Kidney (tissue), 22 donors: ENCODE measurements at places on chromosomes 6 and 20. TPM values are rescaled to one million over a fixed set of nuclear protein-coding genes. Genes with fewer than 3 reads are reported as not detected.

DNA sequence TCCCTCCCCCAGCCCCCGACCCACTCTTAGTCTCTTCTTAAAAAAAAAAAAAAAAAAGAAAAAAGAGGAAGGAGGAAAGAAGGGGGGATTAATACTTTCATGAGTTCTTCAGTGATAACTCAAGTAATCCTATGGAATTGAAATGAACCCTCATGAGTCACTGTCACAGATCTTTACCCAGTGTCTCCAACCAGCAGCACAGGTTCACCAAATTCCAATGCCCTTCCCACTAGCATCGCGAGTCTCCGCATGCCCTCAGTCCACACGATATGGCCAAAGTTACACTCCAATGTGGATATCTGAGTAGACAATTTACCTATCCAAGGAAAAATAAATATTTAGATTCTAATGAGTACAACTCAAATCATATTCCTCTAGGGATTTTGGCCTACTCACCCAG lies 74.5 kb downstream of the MDN1 start:
- DNase-seq, result no peak
- no peak overlapping the region for H3K4me3 ChIP-seq
- no peaks in the 10 kb centered on the region for H3K4me1 ChIP-seq
- no peaks in the 10 kb centered on the region for H3K27me3 ChIP-seq

GRCh38 chr6:3310051-3310448 lies 51.3 kb downstream of the PSMG4 start:
- no peak for DNase-seq
- H3K27me3 ChIP-seq, result no peaks in the 10 kb centered on the region
- H3K4me1 ChIP-seq, result no peaks in the 10 kb centered on the region
- no peaks in the 10 kb centered on the region for H3K36me3 ChIP-seq
- H3K4me3 ChIP-seq, result no peak overlapping the region
- no peak overlapping the region for H3K27ac ChIP-seq

DNA sequence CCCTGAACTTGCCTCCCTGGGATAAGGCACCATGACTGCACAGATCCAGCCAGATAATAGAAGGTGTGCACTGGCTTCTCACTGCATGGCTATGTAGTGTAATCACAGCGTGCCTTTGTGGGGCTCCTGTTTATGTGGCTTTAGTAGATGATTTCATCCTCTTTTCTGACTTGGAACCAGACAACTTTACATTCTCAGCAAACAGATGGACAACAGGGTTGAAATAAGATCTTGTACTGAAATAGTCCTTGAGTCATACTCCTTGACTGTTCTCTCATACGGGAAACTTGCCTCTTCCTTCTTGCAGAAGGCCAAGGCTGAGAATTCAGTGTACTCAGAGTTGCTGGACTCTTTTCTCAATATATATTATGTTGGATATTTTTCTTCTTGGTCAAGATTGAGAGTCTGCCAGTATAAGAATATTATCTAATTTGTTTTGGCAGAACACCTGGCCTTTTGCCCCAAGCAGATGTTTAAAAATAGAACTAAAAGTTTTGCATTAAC lies 25.0 kb upstream of the RNF144B start:
- no peak overlapping the region for H3K4me3 ChIP-seq
- no peaks in the 10 kb centered on the region for H3K27me3 ChIP-seq
- H3K36me3 ChIP-seq, result no peaks in the 10 kb centered on the region
- no peak for DNase-seq

DNA sequence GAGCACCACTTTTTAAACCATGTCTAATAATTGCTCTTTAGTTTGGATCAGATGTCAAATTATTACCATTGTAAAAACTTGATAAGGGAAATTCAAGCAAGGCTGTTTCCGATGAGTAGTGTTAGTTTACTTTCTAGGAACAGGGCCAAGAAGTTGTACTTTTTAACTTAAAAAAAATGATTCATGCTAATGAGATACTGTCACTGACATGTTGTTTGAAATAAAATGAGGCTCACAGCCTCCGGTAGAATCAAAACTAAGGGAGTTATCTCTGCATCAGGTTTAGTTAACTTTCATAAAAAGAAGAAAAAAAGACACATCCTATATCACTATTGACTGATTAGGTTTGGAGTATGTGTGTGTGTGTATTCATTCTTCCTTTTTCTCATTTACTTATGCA lies 55.2 kb upstream of the SUPT3H start:
- H3K27me3 ChIP-seq, result no peaks in the 10 kb centered on the region
- no peaks in the 10 kb centered on the region for H3K4me1 ChIP-seq
- H3K27ac ChIP-seq, result no peak overlapping the region
- no peak overlapping the region for H3K4me3 ChIP-seq

DNA sequence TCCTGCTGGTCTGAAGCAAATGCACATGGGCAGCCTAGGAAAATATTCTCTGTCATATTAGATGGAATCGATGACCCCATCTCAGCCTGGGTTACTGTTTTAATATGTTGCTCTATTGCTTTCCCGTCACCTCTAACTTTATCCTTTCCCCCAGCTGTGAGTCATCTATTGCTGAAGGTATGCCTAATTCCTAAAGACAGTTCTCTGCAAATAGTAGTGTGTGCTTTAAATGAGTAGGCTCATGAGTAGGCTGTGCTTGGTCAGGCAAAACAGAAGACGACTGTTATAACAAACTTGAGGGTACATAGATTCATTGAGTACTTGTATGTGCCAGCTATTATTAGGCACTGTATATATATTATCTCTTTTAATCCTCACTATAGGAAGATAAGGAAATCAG lies 47.2 kb downstream of the CTNNBL1 start:
- no peaks in the 10 kb centered on the region for H3K4me1 ChIP-seq
- no peaks in the 10 kb centered on the region for H3K27me3 ChIP-seq
- peaks cover 9% of the 10 kb centered on the region for H3K36me3 ChIP-seq
- H3K27ac ChIP-seq, result no peak overlapping the region
- no peak for DNase-seq

DNA sequence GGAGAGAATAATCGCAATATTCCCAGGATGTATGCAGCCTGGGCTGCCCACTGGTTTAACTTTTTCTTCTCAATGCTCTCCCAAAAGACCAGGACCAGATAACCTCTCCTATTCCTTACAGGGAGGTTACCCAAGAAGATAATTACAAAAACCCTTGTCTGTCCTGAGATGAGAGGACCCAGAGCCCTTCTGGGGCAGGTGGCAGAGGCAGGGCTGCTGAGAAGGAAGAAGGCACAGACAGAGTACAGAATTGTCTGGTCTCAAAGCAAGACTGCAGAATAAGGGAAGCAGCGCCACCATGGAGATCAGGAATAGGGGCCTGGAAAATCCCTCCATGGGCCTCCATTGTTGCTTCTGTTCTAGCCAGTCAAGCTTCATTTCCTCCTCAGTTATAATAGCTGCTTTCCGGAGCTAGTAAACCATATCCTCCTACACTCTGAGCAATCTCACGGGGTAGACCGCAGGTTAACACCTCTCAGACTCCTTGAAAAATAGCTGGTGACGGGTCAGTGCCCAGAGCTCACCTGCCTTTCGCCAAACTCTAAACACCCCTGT lies 463 bp upstream of the HLA-DMB start:
- peak overlapping the region; percentile 82 for H3K27ac ChIP-seq
- H3K4me3 ChIP-seq, result peak overlapping the region; percentile 74
- H3K36me3 ChIP-seq, result no peaks in the 10 kb centered on the region
- no peaks in the 10 kb centered on the region for H3K27me3 ChIP-seq
- DNase-seq, result peak; percentile 73

DNA sequence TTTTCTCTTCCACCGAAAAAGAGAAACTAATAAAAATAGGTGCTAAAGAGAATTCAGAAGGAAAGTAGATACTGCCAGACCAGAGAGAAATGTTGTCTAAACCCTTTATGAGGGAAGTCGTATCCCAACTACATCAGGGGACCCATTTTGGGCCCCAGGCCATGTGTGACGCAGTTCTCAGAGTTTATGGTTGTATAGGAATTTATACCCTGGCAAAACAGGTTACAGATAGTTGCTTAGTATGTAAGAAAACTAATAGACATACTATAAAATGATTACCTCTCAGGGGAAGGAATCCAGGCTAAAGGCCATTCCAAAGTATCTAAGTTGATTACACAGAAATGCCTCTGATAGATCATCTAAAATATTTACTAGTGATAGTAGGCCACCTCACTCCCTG lies 28.6 kb upstream of the SLC52A3 start:
- no peak overlapping the region for H3K4me3 ChIP-seq
- H3K36me3 ChIP-seq, result no peaks in the 10 kb centered on the region
- H3K27me3 ChIP-seq, result no peaks in the 10 kb centered on the region
- no peak for DNase-seq
- H3K27ac ChIP-seq, result no peak overlapping the region

- H3K27me3 ChIP-seq, result no peaks in the 10 kb centered on the region
- no peaks in the 10 kb centered on the region for H3K36me3 ChIP-seq
- H3K27ac ChIP-seq, result no peak overlapping the region
- no peaks in the 10 kb centered on the region for H3K4me1 ChIP-seq
Observed at GRCh38 chr6:51302431-51302830, 483.8 kb downstream of the TFAP2B start.

DNA sequence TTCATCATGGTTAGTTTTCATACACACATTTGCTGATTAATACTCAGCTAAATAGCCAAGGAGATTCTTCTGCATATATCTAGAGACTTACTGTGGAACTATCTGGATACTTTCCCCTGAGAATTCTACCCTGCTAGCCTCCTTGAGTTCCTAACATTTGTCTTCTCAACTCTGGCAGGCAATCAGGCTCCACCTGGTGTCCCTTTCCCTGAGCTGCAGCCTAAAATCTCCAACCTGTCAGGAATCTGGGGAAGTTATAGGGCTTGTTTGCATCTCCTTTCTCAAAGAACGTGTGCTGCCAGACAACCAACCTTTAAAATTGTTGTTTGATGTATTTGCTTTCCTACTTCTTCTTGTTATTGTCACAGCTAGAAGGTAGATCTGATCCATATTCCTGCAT lies 73.4 kb downstream of the FUT9 start:
- DNase-seq, result peak; percentile 19
- no peak overlapping the region for H3K4me3 ChIP-seq
- H3K27me3 ChIP-seq, result no peaks in the 10 kb centered on the region
- H3K4me1 ChIP-seq, result no peaks in the 10 kb centered on the region
- no peak overlapping the region for H3K27ac ChIP-seq

GRCh38 chr6:16313732-16314131 lies 75.3 kb downstream of the GMPR start:
- DNase-seq, result no peak
- no peaks in the 10 kb centered on the region for H3K4me1 ChIP-seq
- H3K36me3 ChIP-seq, result no peaks in the 10 kb centered on the region
- no peak overlapping the region for H3K4me3 ChIP-seq
- no peaks in the 10 kb centered on the region for H3K27me3 ChIP-seq

- no peak overlapping the region for H3K27ac ChIP-seq
- H3K27me3 ChIP-seq, result no peaks in the 10 kb centered on the region
- no peak for DNase-seq
- no peak overlapping the region for H3K4me3 ChIP-seq
- H3K4me1 ChIP-seq, result peaks cover 2% of the 10 kb centered on the region
Observed at GRCh38 chr20:62727584-62728027, 19.0 kb downstream of the NTSR1 start.

DNA sequence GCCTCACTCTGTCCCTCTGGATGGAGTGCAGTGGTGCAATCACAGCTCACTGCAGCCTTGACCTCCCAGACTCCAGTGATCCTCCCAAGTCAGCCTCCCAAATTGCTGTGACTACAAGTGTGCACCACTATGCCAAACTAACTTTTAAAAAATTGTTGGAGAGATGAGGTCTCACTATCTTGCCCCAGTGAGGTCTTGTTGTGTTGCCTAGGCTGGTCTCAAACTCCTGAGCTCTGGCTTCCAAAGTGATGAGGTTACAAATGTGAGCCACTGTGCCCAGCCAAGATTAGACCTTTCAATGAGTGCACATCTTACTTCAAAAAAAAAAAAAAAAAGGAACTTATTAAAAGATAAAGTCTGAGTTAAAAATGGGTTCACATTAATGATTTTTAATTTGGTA lies 1838.1 kb upstream of the DEFB115 start:
- H3K4me1 ChIP-seq, result no peaks in the 10 kb centered on the region
- H3K4me3 ChIP-seq, result no peak overlapping the region
- H3K27me3 ChIP-seq, result no peaks in the 10 kb centered on the region
- DNase-seq, result no peak
- no peaks in the 10 kb centered on the region for H3K36me3 ChIP-seq
- no peak overlapping the region for H3K27ac ChIP-seq

DNA sequence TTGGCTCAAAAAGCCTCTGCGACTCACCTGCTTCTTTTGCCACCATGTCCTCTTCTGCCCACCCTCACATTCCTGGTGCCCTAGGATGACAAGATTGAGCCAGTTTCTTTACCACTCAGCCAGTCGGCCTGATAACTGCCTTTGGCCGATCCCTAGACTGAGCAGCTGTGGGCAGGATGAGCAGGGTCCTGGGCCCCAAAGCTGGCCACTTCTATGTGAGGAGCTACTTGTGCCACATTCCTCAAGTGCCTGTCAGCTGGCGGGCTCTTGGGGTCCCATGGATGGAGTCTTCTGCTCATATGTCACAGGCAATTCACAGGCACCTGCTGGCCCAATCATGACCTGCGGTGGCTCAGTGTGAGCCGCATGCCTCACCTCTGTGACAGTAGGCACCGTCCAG lies 16.5 kb downstream of the DYNLRB1 start:
- no peak overlapping the region for H3K27ac ChIP-seq
- H3K36me3 ChIP-seq, result peaks cover 3% of the 10 kb centered on the region

DNA sequence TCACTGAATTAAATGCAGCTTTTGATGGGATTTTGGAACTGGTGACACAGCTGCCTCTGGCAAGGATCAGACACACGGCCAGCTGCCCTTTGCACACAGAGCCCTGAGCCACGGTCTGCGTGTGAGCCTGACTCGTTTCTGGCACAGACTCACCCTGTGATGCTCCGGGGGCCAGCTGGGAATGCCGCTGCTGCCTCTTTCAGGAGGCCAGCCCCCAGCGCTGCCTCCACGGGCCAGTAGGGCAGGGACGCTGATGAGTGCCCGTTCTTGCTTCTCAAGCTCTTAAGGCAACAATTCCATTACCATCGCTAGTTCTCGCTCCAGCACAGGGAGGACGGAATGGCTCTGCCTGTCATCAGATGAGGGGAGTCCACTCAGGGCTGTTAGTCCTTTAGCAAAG lies 61.6 kb downstream of the IRF4 start:
- no peak for DNase-seq
- H3K4me1 ChIP-seq, result no peaks in the 10 kb centered on the region
- H3K36me3 ChIP-seq, result no peaks in the 10 kb centered on the region
- H3K4me3 ChIP-seq, result no peak overlapping the region

GRCh38 chr20:41599699-41600104 lies 18.5 kb downstream of the CHD6 start:
- no peak for DNase-seq
- no peak overlapping the region for H3K27ac ChIP-seq
- H3K27me3 ChIP-seq, result no peaks in the 10 kb centered on the region
- H3K4me3 ChIP-seq, result no peak overlapping the region
- no peaks in the 10 kb centered on the region for H3K36me3 ChIP-seq

DNA sequence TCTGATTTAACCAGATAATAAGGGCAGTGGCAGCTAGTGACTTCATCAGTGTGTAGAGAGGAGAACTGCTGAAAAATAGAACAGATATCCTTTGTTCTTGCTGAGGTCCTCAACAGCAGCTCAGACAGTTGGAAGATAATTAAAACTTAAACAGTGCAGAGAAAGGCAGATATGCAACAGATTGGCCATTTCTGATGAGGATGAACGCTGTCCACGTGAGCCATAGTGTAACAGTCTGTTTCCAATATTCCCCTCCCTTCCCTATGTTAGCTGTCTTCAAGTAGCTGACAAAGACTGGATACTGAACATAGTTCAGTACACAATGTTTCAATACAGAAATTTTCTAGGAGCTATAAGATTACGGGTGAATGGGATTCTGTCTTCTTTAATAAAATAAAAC lies 291.4 kb downstream of the BTBD9 start:
- no peaks in the 10 kb centered on the region for H3K4me1 ChIP-seq
- H3K27me3 ChIP-seq, result no peaks in the 10 kb centered on the region
- no peak overlapping the region for H3K4me3 ChIP-seq
- no peaks in the 10 kb centered on the region for H3K36me3 ChIP-seq

PRDM1 gene
- total RNA-seq, result 23.0 TPM

FAM209A gene
- 0.38 TPM for total RNA-seq

C6orf15 gene
- total RNA-seq, result not detected

MYL9 gene
- total RNA-seq, result 294 TPM

NNAT gene
- 0.25 TPM for total RNA-seq

MCM8 gene
- 6.6 TPM for total RNA-seq

TLDC2 gene
- 2.3 TPM for total RNA-seq
